ENCODE measurements at places on chromosomes 12 and 14.

DNA sequence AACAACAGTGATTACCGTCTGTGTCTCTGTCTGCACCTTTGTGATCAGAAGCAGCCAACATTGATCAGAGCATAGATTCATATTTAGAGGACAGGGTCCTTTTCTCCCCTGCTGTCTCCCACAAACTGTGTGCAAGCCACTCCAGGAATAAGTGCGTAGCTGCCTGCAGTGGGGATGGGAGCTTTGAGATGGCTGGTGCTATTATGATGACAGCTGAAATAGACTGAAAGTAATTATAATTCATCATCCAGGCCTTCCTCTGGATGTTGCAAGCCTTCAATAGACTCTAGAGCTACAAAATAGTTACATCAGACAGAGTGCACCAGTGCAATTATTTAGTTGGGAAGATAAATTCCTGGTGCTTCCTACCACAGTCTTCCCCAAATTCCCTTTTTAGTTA lies 68.1 kb downstream of the BORCS5 start:
- no peak for DNase-seq

DNA sequence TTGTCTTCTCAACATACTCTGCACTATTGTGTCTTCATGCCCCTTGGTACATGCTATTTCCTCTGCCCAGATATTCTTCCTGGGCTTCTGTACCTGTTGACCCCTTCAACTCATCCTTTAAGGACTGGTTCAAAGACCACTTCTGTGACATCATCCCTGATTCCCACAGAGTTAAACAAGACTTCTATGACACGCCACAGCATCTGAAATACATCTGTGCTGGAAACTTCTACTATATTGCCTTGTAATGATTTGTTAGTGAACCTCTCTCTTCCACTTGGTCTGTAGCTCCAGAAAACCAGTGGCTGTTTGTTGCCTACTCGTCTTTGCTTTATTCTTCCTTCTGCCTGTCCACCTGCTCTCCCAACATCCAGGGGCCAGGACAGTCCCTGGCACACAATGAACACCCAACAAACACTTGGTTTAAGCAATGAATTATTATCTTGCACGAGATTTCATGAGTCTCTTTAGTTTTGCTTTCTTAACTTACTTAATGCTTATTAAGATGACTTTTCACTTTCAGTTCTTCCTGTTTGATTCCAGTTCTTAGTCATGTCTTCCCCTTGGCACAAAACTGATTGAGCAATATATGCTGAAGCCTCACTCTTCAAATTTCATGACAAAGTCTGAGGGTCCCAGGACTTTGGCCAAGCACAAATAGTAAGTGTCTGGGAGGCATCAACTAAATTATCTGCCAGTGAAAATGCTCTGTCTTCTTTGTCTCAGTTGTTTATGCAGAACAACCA lies 485.9 kb downstream of the APAF1 start:
- no peak for DNase-seq

- DNase-seq = no peak
Observed at GRCh38 chr12:42407306-42407705, 81.3 kb downstream of the PPHLN1 start.

- no peak for DNase-seq
Observed at GRCh38 chr12:57226588-57227314, 2.8 kb upstream of the SHMT2 start.

GRCh38 chr14:29789475-29789874 lies 138.2 kb downstream of the PRKD1 start:
- no peak for DNase-seq

GRCh38 chr14:49218436-49219092 lies 367.6 kb downstream of the RPS29 start:
- DNase-seq = no peak

DNA sequence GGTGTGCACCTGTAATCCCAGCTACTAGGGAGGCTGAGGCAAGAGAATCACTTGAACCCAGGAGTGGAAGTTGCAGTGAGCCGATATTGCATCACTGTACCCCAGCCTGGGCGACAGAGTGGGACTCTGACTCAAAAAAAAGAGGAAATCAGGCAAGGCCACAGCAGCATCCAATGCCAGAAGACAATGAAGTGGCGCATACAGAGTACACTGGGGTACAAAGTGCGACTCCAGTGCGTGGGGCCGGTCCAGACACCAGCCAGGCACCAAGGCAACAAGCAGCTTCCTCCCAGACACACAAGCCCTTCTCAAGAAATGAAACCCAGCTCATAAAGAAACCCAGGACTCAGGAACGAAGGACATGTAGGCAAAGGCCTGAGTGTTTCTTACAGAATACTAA lies 28.2 kb downstream of the TTC7B start:
- DNase-seq = no peak

DNA sequence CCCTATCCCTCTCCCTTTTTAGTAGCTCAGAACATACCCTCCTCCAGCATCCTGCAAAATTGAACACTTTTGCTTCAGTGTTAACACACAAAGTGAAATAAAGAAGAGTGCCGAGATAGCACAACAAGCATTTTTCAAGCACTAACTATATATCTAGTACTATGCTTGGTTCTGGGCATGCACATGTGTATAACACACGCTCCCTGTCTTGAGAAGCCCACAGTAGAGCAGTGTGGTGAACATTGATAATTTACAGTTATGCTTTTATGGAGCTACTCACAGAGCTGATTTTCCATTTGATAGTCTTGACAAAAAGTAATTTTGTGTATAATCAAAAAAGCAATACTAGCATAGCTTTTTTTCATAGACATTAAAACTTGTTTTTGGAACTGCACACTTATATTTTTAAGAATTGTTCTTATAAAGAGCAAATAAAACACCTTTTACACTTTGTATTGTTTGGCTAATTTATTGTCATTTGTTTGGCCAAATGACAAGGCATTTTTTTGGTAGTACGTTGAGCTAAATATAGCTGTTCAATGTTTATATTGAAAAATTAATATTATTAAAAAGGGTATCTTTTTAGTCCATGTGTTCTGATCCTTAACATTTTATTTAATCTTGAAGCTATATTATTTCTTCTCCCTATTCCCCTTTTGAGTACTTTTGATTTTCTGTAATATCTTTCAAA lies 39.7 kb downstream of the LEMD3 start:
- no peak for DNase-seq

- no peak for DNase-seq
Observed at GRCh38 chr12:55713721-55714120, 2.1 kb upstream of the BLOC1S1 start.

- DNase-seq = no peak
Observed at GRCh38 chr14:37194698-37195097, 3.0 kb upstream of the MIPOL1 start.

GRCh38 chr14:22280497-22281316 lies 308.3 kb downstream of the DAD1 start:
- no peak for DNase-seq

DNA sequence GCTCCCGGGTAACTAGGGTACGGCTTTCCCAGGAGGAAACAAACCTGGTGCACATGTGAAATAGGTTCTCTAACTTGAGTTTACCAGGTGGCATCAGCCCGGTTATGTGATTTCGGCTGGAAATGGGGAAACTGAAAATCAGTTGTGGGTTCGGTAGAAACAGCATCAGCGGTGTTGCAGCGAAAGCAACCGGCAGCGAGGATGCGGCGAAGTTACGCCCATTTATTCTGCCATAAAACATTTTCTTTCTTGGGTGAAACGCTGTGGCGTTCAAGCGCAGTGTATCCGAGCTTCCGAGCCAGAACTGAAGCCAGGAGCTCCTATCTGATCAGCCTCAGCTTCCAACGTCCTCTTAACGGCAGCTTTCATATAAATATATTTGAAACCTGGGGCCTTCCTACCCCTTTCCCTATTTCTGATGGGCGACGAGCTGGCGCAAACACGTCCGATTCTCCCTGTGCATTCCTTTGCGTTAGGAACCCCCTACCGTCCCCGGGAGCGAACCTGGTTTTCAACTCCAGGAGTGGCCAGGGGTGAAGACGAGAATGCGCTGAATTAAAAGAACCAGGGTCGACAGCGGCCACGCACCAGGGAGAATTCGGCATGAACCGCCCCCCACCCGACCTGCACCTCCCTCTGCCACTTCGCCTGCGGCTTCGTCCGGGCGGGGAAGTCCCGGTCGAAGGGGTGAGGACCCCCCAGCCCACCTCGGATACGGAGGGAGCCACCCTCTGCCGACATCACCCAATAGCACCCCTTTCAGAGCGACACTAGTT lies 1.6 kb downstream of the DPF3 start:
- peak; percentile 25 for DNase-seq

GRCh38 chr12:7129287-7129871 lies 690 bp upstream of the RBP5 start:
- peak; percentile 14 for DNase-seq

DNA sequence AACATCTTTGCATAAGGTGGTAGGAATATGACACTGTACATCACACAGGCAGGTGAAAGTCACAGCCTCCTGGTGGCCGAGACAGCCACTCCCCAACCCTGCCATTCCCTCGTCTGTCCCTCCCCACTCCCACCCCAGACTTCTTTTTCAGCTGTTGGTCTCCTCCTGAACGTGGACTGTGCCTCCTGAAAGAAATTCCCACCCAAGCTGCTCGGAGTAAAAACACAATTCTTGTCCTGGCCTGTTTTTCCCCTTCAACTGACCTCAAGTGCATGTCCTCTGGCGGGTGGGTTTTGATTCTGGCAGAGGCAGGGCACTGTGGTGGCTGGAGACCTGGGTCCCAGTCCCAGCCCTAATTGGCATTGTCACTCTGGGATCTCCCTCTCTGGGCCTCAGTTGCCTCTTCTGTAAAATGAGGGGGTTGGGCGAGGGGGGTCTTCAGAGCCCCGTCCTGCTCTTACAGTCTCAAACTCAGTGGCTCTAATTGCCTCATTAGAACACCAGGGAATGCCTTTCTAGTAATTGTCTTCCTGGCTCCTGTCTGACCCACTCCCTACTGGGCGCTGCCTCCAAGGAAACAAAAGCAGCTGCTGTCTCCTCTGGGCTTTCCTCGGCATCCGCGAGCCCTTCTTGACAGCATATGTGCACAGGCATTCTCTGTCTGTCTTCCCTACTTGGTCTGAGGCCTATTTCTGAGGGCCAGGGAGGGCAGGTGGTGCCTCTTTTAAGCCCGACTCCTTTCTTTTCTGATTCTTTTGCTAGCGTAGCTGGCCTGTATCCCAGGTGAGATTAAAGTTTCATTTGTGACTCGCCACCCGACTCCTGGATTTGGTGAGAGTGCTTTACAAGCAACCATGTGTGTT lies 186.6 kb upstream of the RMST start:
- DNase-seq = no peak

GRCh38 chr14:20417250-20418186 lies 4.2 kb upstream of the TEP1 start:
- DNase-seq = no peak

DNA sequence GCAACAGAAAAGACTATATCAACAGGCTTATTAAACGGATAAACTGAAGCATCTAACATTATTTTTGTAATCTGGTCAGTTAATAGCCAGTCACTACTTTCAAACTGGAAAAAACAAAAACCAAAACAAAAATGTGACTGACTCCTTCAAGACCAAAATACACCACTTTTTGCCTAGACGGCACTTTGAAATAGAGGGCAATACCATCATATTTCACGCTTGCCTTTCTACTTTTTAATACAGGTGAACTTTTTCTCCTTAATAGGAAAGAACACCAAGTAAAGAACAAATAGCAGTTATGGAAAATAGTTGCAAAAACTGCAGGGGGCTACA lies 550 bp upstream of the NUP107 start:
- no peak for DNase-seq

DNA sequence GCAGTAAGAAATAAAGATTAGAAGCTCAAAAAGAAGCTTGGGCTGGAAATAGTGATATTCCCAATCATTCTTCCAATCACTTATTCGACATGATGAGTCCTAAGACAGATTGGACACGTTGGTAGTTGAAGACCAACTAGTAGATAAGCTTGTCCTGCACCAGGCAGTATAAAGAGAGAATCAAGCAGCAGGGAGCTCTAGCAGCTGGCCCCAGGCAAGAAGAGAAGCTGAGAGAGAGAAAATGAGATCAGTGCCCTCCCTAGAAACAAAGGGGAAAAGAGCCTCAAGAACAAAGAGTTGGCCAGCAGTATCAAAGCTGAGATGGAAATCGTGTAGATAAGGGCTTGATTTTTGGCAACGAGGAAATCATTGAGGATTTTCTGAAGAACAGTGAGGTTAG lies 20.6 kb downstream of the RASSF8 start:
- no peak for DNase-seq

DNA sequence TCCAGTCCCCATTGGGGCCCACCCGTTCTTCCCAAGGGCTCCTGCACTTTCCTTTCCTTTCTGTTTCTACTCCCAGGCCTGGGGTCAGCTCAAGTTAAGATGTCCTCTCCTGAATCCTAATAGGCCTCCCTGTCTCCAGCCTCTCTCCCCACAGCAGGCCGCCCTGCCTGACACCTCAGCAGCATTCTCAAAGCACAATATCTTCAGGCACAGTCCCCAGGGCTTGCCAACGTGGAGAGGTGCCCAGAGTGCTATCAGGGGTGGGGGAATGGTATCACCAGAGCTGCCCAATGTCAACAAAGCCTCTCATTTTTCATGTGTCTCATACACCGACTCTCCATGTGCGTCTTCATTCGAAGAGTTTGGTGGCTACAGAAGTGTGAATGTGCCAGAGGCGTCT lies 123.0 kb downstream of the FOXN3 start:
- no peak for DNase-seq

DNA sequence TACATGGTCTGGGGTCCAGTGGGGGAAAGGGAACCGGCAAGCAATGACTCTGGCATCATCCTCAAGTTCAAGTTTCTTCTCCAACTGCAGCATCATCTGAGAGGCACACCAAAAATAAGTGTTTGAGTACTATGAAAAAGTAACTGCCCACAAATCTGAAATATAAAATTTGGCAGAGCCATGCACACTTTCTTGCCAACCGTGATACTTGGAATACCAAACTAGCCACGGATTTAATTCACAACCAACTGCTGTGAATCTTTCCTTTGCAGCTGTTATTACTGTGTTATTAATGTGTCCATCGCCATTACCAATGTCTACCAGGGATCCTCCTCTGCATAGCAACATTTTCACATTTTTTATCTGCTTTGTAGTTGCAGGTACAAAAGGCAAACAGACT lies 74.6 kb downstream of the GXYLT1 start:
- DNase-seq = no peak

GRCh38 chr12:43942379-43942778 lies 106.5 kb downstream of the TMEM117 start:
- no peak for DNase-seq

Measured in activated T-helper 2 cell treated with anti-CD3 and anti-CD28 coated beads, Interferon-gamma antibody, Interleukin-2, Interleukin-4, amounts not matched to agents 10 μg/mL and 5 μg/mL and 100 μg/mL, durations not matched to agents 14 hours and 24 hours and 36 hours (primary cell).